Hippocampal formation (tissue), 2 donors: ENCODE measurements at places on chromosomes 6 and 20.

DNA sequence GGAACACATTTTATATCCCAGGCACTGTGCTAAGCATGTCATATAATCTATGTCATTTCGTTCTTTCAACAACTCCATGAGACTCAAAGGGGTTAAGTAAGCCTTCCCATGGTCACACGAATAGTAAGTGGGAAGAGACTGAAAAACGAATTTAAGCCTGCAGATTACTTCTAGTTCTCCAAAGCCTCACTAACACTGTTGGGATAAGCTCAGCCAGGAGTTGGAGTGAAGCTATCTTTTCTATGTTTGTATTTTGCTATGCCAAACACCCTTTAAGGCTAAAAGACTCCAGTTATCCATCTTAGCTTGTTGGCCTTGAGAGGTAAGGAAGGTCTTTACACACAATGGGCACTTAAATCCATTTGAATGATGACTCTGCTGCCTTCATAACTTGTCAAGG lies 148.1 kb upstream of the UST start:
- no peak for DNase-seq

GRCh38 chr20:17460119-17460518 lies 71.1 kb downstream of the BFSP1 start:
- no peak for DNase-seq

DNA sequence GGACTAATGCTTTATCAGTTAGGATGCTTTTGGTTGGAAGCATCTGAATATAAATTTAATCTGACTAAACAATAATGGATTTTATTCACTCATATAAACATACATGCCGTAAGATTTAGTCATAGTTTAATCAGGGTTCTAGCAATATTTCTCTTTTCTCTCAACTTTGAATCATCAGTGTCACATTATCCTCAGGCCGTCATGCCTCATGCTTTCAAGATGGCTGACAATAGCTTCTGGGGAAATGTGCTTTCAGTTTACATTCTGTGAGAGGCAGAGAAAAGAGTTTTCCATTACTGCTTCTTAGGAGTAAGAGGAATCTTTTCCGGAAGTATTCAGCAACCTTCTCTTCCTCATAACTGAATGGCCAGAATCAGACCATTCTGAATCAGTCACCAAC lies 162.2 kb downstream of the GJA1 start:
- DNase-seq, result no peak

DNA sequence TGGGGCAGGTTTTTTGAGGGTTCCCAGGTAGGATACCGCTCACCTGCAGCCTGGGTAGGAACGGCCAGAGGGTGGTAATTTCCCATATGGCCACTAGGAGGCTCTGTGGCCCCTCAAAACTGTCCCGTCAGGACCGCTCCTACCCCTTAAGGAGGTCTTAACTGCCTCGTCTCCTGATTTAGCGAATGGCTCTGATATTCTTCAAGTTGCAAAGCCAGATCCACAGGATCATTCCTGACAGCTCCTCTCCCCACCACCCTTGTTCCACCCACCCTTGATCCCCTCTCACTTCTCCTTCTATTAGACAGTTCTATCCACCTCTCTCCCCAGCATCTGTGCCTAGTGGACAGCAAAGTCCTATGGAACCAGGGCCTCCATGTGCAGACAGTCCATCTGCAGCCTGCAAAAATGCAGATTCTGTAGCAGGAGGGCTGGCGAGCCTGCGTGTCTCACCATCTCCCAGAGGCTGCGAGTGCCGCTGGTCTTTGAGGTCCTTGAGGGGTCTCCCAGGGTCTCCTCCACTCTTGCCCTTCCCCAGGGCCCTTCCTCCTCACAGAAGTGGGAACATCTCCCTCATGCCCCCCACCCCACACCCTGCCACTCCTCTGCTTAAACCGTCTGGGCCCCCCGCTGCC lies 34.3 kb upstream of the ZBP1 start:
- peak; percentile 40 for DNase-seq

DNA sequence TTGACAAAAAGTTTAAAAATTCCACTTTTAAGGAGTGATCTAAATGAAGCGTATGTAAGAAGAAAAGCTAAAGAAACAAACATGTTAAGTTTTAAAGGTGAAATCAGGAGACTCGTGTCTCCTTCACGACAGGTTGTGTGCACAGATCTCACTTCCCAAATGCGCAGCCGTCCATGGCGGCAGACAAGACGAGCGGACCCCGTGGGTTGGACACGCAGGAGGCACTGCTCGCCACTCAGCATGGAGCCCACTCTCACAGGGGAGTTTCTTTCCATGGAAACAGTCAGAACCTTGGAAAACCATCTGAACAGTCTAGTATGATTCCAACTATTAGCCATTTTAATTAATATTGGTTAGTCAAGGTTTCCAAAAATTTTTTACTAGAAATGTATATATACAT lies 48.9 kb downstream of the WDR27 start:
- DNase-seq, result no peak

- no peak for DNase-seq
These were observed 237.2 kb upstream of the PRND start for GRCh38 chr20:4484379-4484997.

DNA sequence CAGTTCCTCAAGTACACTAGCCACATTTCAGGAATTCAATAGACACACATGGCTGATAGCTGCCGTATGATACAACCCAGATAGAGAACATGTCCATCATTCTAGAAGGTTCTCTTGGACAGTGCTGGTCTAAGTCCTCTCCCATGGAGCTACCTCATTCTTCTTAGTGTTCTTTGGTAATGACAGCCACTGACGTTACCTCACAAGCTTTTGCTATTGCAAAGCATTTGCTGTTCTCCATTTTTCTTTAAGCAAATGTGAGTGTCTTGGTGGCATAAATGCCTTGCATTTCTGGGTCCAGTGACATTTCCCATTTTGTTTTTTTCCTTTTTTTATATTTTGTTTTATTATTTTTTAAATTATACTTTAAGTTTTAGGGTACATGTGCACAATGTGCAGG lies 8.3 kb upstream of the CEBPB start:
- no peak for DNase-seq

DNA sequence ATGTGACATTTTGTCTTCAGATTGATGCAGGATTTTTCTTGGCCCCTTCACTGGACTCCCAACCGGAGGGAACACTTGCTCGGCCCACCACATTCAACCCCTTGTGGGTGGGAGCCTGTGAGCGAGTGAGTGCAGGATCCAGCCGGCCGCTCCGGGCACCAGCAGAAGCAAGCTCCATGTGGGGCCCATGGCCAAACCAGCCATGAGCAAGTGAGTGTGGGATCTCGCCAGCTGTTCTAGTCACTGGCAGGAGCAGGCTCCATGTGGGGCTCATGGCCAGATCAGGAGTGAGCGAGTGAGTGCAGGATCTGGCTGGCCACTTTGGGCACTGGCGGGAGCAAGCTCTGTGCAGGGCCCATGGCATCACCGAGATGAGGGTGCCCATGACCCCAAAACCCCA lies 42.6 kb downstream of the OSTM1 start:
- no peak for DNase-seq

GRCh38 chr6:136294621-136295020 lies 5.0 kb upstream of the BCLAF1 start:
- no peak for DNase-seq

DNA sequence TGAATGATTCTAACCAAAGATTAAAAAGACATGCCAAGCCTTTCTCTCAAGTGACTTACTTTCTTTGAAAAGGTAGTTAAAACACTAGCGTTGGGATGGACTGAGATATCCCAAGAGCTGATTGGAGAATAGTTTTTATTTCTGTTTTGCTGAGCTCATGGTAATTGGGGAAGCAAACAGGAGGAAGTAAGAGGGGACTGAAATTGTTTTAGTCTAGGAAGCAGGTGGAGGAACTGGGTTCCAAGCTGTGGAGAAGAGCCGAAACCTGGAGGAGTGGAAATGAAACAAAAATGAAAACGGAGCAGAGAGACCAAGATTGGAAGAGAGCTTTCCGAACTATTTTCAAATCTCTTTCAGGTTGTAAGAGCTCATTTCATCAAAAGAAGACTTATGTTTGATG lies 59.9 kb upstream of the TENT5A start:
- DNase-seq, result no peak
